RKO (cell line): ENCODE measurements at places on chromosomes 7 and 10.
A peak's percentile ranks its signal among the peaks of the same experiment; 100 is the strongest.

- no peak for DNase-seq
Measured at GRCh38 chr7:128194533-128195282, 46.4 kb upstream of the LEP start.

GRCh38 chr7:112959276-112959675 lies 127.4 kb downstream of the GPR85 start:
- DNase-seq: no peak

GRCh38 chr10:115866691-115867090 lies 406.3 kb downstream of the GFRA1 start:
- no peak for DNase-seq

GRCh38 chr10:131975003-131975402 lies 6.7 kb downstream of the BNIP3 start:
- DNase-seq: no peak

GRCh38 chr7:127949769-127950222 lies 81.4 kb downstream of the LRRC4 start:
- DNase-seq: no peak

GRCh38 chr10:33412241-33412640 lies 77.8 kb upstream of the NRP1 start:
- DNase-seq: no peak

DNA sequence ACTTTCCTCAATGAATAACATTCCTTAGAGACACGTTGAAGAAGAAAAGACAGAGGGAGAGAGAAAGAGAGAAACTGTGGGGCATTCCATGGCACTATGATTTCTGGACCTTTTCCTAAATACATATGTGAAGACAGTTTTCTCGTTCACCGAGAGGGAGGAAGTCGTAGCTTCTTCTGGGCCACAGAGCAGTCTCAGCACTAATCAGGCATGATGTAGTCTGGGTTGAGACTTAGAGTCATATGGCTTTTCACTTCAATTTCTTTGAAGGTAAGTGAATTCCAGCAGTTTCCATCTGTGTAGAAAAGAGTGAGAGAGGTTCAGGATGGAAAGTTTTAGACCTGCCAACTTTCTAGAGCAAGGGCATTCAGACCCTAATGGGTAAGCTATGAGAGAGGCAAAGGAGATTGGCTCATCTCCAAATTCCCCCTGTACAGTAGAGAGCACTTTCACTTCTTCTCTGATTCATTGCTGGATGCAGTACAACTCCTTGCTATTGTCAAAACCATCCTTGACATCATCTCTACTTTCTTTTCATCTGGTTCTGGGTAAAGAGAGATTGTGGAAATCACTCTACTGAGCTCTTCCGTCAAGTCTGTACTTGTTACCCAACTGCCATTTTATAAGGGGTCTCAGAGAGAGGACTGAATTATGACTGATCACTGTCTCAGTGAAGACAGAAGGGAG lies 31.5 kb upstream of the OR9A4 start:
- no peak for DNase-seq

DNA sequence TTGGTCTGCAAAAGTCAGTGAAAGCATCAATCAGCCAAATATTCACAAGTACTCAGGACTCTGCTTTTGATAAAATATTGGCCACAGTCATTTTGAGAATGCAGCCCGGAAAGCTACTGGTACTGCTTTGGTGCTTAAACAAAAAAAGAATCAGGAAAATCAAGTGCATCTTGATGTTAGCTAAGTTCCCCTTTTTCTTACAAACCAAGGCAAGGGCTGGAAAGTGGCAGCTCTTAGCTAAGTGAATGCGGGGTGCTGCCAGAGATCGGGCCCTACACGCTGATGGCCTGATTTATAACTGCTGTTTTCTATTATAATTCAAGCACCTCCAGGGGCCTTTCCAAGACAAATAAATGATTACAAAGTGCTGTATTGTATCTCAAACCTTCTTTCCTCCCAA lies 136.8 kb upstream of the MGMT start:
- no peak for DNase-seq

- no peak for DNase-seq
Measured at GRCh38 chr10:4186849-4187540, 402.0 kb upstream of the KLF6 start.

DNA sequence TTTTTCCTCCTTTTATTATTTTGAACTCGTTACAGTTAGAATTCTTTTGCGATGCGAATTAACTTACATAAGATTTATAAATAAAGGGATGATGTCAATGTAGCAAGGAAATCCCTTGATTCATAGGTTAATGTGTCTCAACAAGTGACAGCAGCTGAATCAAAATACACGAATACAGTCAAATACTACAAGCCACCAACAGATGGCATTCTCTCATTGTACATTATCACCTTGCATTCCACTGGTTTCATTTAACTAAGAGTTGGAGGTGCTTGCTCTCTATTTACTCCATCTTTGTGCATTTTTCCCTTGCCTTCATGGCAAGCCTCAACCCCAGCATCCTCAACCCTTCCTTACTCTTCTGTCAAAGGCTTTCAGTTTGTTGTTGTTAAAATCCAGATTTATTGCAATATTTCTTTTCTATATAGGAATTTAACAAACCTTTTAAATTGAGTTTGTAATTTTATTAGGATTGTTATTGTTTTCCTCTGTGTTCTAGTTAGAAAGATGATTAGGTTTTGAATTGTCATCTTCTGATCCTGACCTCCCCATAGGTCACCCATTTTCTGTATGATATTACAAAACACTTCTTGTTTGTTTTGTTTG lies 78.3 kb downstream of the SLC25A40 start:
- peak; percentile 87 for DNase-seq

DNA sequence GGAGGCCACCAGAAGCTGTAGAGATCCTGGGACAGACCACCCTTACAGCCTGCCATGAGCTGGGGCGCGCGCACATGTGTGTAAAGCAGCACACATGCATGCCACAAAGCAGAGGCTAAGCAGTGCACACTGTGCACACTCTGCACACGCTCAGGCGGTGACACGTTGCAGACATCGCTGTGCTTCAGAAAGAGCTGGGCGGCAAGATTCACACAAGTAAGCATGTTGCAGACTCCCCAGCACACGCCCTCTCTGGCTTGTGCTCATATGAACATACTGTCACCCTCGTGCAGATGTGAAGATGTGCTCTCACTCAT lies 478.9 kb downstream of the DNAJB6 start:
- no peak for DNase-seq

DNA sequence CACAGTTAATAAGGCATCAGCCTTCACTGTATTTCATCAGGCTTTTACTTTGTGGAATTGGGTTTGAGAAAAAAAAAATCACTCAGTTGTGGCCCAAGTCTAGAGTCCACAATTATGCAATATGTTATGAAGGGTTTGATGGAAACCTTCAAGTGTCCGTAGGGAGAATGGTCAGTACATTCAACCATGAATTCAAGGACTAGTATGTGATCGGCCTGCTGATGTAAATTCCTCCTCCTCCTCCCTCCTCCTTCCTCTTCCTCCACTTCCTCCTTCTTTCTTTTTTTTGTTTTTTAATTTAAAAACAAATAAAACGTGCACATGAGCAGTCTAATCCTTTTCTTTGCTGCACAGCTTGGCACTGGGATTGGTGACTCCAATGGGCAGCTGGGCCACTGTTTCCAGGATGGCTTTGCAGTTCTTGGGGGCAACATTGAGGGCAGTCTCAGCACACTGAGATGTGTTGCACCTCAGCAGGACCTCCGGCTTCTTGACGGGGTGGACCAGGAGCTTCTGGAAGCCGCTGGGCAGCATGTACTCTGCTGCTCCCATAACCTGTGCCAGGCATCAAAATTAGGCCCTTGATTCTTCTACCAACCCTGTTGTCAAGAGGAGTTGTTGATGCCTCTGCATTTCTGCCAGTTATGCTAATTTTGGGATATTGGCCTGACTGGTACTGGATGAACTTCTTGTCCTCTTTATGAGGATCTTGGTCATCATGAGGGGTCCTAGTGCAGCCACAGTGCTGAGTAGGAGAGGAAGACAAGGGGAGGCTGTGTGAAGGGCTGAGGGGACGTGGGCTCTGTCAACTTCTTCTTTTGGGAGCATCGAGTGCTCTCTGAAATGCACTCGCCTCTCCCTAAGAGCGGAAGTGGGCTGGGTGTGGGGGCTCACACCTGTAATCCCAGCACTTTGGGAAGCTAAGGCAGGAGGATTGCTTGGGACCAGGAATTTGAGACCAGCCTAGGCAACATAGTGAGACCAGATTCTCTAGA lies 9.3 kb upstream of the IL2RA start:
- no peak for DNase-seq

DNA sequence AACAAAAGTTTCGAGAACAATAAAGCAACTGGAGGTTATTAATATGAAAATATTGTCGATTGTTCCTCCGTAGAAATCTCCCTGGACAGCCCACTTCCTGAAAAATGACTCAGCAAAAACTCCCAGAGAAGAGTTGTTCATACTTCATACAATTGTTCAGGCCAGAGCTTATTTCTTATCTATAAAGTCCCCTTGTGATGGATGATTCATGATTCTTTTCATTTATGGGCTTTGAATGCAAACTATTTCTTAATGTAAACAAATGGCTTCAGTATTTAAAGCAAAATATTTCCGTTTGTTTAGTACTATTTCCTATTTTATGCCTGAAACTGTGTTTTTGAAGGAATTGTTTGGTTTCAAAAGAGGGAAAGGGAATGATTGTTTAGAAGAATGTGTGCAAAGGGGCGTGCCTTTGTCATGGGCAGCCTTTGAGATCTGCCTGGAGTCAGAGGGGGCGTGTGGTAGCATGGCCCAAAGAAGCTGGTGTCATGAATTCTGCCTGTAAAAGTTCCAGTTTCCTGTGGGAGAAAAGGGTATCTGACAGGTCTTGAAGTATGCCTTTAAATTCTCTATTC lies 26.2 kb upstream of the EXOC6 start:
- peak; percentile 35 for DNase-seq

DNA sequence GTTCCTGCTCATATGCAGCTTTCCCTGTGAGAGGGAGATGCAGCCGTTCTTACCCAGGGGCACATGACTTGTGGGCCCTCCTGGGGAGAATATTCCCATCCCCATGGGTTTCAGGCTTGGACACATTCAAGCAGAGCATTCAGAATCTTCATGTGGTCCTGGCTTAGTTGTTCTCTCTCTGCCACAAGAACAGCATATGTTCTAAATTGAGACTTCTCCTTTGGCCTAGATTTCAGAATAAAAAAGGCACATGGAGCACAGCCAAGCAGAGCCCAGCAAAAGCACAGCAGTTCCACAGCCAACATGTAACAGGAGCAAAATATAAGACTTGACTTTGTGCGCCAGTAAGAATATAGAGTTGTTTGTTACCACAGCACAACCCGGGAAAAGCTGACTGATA lies 306.4 kb upstream of the MYO3A start:
- no peak for DNase-seq

DNA sequence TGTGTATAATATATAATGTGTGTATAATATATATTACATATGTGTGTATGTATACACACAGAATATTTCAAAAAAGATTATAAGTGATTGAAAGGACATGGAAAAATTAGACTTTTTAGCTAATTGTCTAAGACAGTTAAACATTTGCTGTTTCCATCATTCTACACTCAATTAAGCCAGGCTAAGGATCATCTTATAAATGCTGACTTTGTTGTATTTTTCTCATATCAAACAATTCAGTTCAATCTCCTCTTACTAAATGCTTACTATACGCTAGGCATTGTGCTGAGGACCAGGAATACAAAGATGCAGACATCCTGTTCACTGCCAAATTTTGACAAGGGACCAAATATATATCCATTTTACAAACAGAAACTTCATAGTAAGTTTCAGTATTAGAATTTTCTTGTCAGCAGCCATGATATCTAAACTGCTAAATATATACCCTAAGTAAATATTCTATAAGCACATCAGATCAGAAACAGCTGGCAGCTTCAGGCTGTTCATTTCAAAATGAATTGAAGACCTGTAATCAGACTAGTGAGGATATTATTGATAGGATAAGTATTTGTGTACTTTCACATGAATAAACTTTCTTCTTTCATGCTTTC lies 10.3 kb upstream of the LRRN3 start:
- no peak for DNase-seq

GRCh38 chr7:92557249-92557648 lies 28.7 kb downstream of the RBM48 start:
- DNase-seq: no peak

- DNase-seq: no peak
Measured at GRCh38 chr10:8444630-8445029, 390.1 kb downstream of the GATA3 start.

DNA sequence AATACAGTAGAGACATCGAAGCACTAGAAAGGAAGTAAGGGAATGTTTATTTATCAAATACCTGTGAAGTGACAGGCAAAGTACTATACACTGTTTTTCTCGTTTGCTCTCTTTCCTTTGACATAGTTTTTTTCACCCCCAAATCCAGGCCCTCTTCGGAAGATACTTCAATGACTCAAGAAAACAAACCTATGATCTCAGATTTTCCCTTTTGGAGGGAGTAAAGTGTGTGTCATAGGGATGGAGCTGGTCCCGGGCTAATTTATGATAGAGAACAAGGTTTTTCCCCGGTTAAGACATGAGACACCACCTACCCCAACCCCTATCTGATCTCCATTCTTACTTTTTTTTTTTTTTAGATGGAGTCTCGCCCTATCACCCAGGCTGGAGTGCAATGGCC lies 61.7 kb downstream of the MAP3K8 start:
- no peak for DNase-seq

DNA sequence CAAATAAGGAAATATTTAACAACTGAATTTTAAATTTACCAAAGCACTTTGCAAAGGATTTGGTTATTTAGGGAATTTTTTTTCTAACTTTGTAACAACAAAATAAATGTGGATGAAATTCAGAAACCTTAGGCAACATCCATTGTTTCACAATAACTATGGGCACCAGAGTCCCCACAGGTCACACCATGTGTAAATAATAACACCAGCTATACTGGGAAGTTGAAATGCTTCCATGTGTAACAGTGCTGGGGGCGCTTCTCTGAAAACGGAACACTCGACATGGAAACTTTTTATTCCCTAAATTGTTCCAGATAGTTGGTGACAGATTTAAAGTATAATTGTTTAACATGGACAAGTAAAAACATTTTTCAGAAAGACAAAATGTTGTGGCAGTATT lies 818.6 kb downstream of the TNS3 start:
- no peak for DNase-seq

- peak; percentile 61 for DNase-seq
Measured at GRCh38 chr7:149598721-149599308, 101.2 kb upstream of the ZNF746 start.

GRCh38 chr7:130951976-130952876 lies 218.2 kb upstream of the KLF14 start:
- DNase-seq: peak; percentile 71

GRCh38 chr10:73887294-73888039 lies 13.1 kb upstream of the CAMK2G start:
- peak; percentile 41 for DNase-seq

GRCh38 chr7:29315122-29315891 lies 120.7 kb downstream of the CHN2 start:
- DNase-seq: no peak

- no peak for DNase-seq
Measured at GRCh38 chr10:3735175-3735574, 49.8 kb downstream of the KLF6 start.

DNA sequence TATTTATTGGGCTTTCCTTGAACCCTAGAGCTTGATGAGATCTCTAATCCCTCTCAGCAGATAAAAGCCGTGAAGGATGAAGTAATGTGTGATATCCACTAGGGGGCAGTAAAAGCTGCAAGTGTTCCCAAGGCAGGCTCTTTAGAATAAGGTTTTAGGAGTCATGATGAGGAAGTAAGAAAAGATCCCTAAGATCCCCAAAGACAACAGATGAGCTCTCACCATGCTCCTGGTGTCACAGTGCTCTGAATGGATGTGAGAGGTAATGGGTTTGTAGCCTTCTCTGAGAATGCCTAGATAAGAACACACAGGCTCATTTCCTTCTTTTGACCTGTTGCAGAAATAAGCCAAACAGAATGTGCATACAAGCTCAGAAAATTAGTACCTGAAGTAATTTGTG lies 70.4 kb upstream of the ITPRID1 start:
- DNase-seq: peak; percentile 70

- no peak for DNase-seq
Measured at GRCh38 chr7:105298439-105298894, 90.3 kb downstream of the SRPK2 start.
